Smooth muscle cell of the umbilical artery (primary cell): ENCODE measurements at places on chromosomes 4 and X. TPM values are rescaled to one million over a fixed set of nuclear protein-coding genes. Genes with fewer than 3 reads are reported as not detected.

Gene HSFX1
- 0.89 and 1.6 TPM in 2 replicates for total RNA-seq

Gene SLC16A2
- total RNA-seq: 13.1 and 14.3 TPM in 2 replicates

Gene IL1RAPL2
- not detected in 2 replicates for total RNA-seq

Gene MAGEE2
- total RNA-seq: not detected in 2 replicates

Gene KLHL13
- 0.30 and 0.46 TPM in 2 replicates for total RNA-seq

Gene RNF128
- 9.2 and 29.3 TPM in 2 replicates for total RNA-seq

Gene C1QTNF7
- total RNA-seq: 0.89 TPM in 1 of 2 replicates, not detected in the other
